ENCODE measurements at places on chromosomes 6 and 20. TPM values are rescaled to one million over a fixed set of nuclear protein-coding genes. Genes with fewer than 3 reads are reported as not detected.

Gene ZNF334
- 5.8 TPM for total RNA-seq

Gene OOEP
- 0.48 TPM for total RNA-seq

Gene SLPI
- total RNA-seq, result not detected

Gene GZF1
- total RNA-seq, result 5.6 TPM

Gene DEF6
- total RNA-seq, result 107 TPM

Gene LY6G5C
- 4.1 TPM for total RNA-seq

Gene CSTF1
- total RNA-seq, result 88.7 TPM

Gene PABPC1L
- 96.7 TPM for total RNA-seq

Gene HSD17B8
- total RNA-seq, result 17.5 TPM

Gene KIAA0408
- 3.6 TPM for total RNA-seq

Gene SLC22A1
- not detected for total RNA-seq

Gene ABHD16B
- total RNA-seq, result not detected

Gene CPNE5
- total RNA-seq, result 3.0 TPM

Gene SLC32A1
- total RNA-seq, result not detected

Gene CALHM5
- not detected for total RNA-seq

Gene MAFB
- 0.12 TPM for total RNA-seq

Gene TMEM200A
- total RNA-seq, result 0.16 TPM

Gene C20orf141
- total RNA-seq, result not detected

Gene SPATS1
- not detected for total RNA-seq

Gene VIP
- not detected for total RNA-seq

Gene PXDC1
- 0.35 TPM for total RNA-seq

Gene MTG2
- total RNA-seq, result 39.5 TPM

Gene OR2J3
- not detected for total RNA-seq

Gene SLC16A10
- total RNA-seq, result 5.4 TPM

Gene RSPO4
- total RNA-seq, result not detected

Gene HLA-C
- 2,234 TPM for total RNA-seq
